Activated gamma-delta T cell treated with anti-CD3 and anti-CD28 coated beads, Interleukin-2, amount 50 U/mL, for 16 hours (primary cell): ENCODE measurements at places on chromosomes 16 and 17.

DNA sequence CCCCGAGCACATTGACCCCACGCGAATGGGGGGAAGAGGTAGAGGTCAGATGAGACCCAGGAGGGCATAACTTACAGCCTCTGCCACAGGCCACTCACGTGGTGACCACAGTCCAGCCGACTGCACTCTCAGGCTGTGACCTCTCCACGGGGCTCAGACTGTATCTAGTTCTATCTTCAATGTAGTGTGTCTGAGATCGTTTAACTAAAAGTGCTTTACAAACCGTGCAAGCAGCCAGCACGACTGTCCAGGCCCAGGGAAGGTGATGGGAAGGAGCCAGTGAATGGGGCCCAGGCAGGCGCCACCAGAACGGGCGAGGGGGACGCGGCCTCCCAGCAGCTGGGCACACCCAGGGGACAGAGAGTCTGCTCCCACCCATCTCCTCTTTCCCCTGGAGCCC, 108.6 kb downstream of the ANKRD11 start:
- no peak for DNase-seq

DNA sequence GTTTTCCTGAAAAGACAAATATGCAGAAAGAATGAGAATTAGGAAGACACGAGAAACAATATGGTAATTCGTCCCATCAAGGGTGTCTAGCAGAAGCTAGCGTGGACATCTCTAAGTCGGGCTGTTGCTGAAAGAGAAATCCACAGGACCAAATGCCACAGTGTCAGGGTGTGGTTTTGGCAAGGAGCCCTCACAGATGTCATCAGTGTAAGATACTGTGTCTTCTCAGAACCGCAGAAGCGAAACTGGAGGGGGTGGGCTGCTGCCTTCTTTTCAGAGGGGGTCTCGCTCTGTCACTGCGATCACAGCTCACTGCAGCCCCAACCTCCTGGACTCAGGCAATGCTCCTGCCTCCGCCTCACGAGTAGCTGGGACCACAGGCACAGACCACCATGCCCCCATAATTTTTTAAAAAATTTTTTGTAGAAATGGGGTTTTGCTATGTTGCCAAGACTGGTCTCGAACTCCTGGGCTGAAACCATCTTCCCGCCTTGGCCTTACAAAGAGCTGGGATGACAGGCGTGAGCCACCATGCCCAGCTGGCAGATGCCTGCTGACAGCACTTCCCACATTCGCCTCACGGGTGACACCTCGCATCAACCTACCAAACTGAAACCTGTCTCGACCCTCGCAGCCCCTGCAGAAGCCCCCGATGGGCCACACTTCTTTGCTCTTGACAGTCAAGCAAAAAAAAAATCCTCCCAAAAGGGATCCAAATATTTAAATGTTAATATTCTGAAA, 26.2 kb downstream of the TRAP1 start:
- no peak for DNase-seq

GRCh38 chr16:53043986-53044601, 8.6 kb downstream of the CHD9NB start:
- no peak for DNase-seq

GRCh38 chr16:59950431-59950830, 1216.3 kb upstream of the GOT2 start:
- DNase-seq: no peak

DNA sequence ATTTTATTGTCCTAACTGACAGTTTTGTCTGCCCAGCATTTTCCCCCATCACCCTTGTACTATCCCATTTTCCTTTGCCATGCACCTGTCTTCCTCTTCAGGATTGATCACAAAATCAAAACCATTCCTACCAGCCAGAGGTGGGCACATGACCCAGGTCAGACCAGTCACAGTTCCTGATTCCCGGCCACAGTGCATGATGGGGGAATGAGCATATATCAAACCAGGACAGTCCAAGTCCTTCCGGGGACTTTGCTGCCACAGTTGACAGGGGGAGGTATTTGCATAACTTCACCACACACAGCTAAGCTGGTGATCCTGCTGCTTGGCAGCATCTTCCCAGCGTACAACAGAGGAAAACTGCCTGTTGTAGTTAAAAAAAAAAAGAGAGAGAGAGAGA, 493.9 kb downstream of the WWOX start:
- no peak for DNase-seq

GRCh38 chr16:85826686-85827247, 27.3 kb downstream of the COX4I1 start:
- DNase-seq: no peak

- DNase-seq: no peak
Measured at GRCh38 chr16:28902909-28903308, 22.1 kb downstream of the RABEP2 start.

DNA sequence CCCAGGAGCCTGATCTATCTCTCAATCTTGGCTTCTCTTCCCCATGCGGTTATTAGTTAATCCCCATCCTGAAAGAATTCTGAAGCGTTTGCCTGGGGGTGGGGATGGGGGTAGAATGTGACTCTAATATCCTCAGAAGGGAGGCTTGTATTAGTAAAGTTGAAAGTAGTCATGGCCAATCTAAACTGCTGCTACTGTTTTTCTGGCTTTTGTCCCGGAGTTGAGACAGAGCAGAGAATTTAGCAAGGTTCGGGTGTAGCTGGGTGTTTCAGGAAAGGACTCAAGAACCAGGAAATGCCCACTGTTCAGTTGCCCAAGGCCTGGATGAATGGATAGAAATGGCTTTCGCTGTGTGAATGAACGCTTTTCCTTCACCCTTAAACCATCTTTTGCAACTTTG, 17.6 kb upstream of the ITGAM start:
- no peak for DNase-seq
